ENCODE measurements at places on chromosomes 2 and 18.

DNA sequence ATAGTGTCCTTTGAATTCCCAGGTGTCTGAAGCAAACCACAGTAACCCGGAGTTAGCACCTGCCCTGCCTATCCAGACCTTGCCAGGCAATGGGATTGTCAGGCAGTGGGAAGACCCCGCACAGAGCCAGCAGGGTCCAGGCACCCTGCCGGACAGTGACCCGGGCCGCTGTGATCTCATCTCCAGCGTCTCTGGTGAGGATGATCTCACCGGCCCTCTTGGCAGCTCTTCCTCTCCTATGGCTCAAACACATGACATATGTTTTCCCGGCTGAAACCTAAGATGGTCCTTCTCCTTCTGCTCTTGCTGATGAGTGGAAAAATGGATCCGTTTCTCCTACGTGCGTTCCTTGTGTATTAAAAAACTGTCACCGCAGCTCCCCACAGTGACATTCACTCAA is 75.1 kb downstream of the ACOXL start:
- peaks cover 16% of the 10 kb centered on the region for H3K27me3 ChIP-seq
- DNase-seq, result no peak
- H3K27ac ChIP-seq, result no peak overlapping the region
- no peaks in the 10 kb centered on the region for H3K36me3 ChIP-seq

- H3K36me3 ChIP-seq, result peaks cover 87% of the 10 kb centered on the region
- H3K27me3 ChIP-seq, result no peaks in the 10 kb centered on the region
- H3K4me1 ChIP-seq, result no peaks in the 10 kb centered on the region
- no peak for DNase-seq
- H3K27ac ChIP-seq, result no peak overlapping the region
- no peak overlapping the region for H3K4me3 ChIP-seq
Observed at GRCh38 chr2:86541334-86541733, 21.9 kb downstream of the CHMP3 start.

- H3K27me3 ChIP-seq, result peaks cover 2% of the 10 kb centered on the region
- no peak overlapping the region for H3K27ac ChIP-seq
- no peaks in the 10 kb centered on the region for H3K36me3 ChIP-seq
- no peak for DNase-seq
- no peak overlapping the region for H3K4me3 ChIP-seq
Observed at GRCh38 chr18:29248805-29249204, 1071.9 kb upstream of the CDH2 start.

DNA sequence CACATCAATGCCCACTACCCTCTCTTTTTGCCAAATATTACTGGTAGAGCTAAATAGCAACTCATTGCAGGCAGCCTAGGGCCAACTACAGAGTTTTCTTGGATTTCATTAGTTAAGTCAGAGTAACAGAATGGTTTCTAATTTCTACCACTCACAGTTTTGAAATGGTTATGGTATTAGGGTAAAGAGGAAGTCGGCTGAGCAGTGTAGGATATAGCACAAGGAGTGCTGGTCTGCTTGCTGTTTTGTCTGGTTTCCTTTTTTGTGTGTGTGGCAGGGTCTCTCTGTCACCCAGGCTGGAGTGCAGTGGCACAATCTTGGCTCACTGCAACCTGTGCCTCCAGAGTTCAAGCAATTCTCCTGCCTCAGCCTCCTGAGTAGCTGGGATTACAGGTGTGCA is 289.2 kb upstream of the CCDC68 start:
- H3K4me3 ChIP-seq, result no peak overlapping the region
- no peak overlapping the region for H3K27ac ChIP-seq
- no peak for DNase-seq
- peaks cover 59% of the 10 kb centered on the region for H3K36me3 ChIP-seq
- H3K4me1 ChIP-seq, result peaks cover 42% of the 10 kb centered on the region

DNA sequence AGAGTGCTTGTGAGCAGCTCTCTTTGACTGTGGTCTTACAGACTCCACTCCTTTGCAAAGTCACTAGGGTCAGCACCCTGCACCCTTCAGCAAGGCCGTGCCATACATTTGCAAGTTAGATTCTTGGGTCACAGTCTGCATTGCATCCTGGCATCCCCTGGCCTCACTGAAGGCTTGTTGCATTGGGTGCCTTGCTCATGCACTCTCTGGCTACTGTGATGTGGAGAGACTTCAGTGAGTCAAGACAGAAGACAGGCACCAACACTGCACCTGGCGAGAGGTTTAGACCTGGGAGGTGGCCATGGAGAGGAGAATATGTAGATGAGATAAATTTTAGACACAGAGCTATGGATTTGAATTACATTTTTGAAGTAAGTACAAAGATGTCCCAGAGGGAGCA is 146.4 kb upstream of the COPS8 start:
- DNase-seq, result no peak
- no peak overlapping the region for H3K4me3 ChIP-seq
- H3K27ac ChIP-seq, result no peak overlapping the region
- H3K36me3 ChIP-seq, result no peaks in the 10 kb centered on the region

DNA sequence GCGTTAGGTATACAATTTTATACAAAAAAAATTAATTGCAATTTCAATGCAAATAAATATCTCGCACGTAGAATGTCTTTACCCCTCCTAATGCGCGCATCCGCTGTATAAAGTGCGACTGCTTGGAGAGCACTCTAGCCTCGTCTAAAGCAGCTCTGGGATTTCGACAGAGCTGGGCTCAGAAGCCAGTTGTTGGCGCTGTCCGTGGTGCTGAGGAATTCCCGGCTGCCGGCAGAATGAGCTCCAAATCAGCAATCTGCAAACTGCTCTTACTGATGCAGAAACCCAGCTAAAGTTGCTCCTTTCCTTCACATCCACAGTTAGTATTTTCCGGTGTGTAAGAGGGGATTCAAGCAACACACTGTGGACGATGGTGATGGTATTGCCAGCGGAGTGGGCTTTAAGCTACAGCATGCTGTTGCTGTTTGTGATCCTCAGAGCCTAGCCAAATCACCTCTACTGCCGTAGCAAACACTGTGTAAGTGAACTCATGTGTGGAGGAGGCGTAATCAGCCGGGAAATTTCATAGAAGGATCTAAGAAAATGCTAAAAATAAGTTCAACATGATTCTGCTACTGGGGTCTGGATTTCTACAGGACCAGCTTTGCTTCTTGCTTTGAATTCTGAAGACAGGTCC is at the start of gene VWC2L:
TSS of gene VWC2L (plus strand) at position 137 of the 637 bp plus-strand sequence. CDS start 3,140 bp downstream, outside the sequence.
- H3K36me3 ChIP-seq, result no peaks in the 10 kb centered on the region
- H3K4me1 ChIP-seq, result no peaks in the 10 kb centered on the region
- H3K27ac ChIP-seq, result no peak within 1 kb of the TSS
- H3K4me3 ChIP-seq, result no peak within 1 kb of the TSS
- DNase-seq, result peak; percentile 96
- peaks cover 17% of the 10 kb centered on the region for H3K27me3 ChIP-seq

DNA sequence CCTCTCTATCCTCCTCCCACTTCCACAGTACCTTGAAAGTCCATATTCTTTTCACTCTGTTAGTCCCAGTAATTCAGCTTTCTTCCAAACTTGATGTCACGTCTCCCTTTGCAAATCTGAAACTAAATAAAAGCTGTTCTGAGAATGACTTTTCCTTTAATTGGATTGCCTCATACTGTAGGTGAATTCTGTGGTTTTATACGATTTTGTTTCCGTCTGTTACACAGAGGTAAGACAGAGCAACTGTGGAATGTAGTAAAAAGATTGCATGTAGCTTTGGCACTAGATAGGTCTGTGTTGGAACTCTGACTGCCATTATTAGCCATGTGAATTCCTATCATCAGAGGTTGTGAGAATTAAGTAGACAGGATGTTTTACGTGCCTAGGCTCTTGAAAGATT is 25.9 kb downstream of the MALT1 start:
- no peaks in the 10 kb centered on the region for H3K4me1 ChIP-seq
- no peaks in the 10 kb centered on the region for H3K27me3 ChIP-seq
- H3K36me3 ChIP-seq, result peaks cover 52% of the 10 kb centered on the region
- no peak overlapping the region for H3K4me3 ChIP-seq
- H3K27ac ChIP-seq, result no peak overlapping the region
- DNase-seq, result no peak

- DNase-seq, result no peak
- no peaks in the 10 kb centered on the region for H3K4me1 ChIP-seq
- H3K36me3 ChIP-seq, result no peaks in the 10 kb centered on the region
- H3K27me3 ChIP-seq, result no peaks in the 10 kb centered on the region
Observed at GRCh38 chr18:29779096-29779495, 1263.4 kb downstream of the DSC3 start.

Data from nephron progenitor cell (in vitro differentiated cells).